ENCODE measurements at places on chromosomes 2 and 18.

DNA sequence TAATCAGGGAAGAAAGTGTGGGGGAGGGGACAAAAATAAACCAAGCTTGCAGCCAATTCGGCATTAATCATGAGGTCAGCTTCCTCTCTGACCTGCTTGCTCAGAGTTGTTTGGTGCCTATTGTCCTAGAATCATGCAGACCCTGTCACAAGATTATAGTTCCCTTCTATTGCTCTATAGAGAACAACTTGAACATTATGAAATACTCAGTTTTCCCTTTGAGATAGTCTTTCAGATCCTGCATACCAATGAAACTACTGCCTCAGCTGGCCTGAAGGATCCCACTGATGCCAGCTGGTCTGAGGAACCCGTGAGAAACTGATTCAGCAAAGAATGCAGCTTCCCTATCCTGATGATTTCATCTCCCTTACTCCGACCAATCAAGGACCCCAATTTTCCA is 955 bp upstream of the BBS5 start:
- no peak overlapping the region for H3K4me3 ChIP-seq
- H3K36me3 ChIP-seq: no peaks in the 10 kb centered on the region
- no peak overlapping the region for H3K27ac ChIP-seq

GRCh38 chr2:30686000-30686399 is 121.2 kb downstream of the CAPN13 start:
- no peak for DNase-seq
- H3K4me3 ChIP-seq: no peak overlapping the region
- no peaks in the 10 kb centered on the region for H3K27me3 ChIP-seq
- H3K36me3 ChIP-seq: no peaks in the 10 kb centered on the region
- H3K4me1 ChIP-seq: peaks cover 12% of the 10 kb centered on the region

- no peaks in the 10 kb centered on the region for H3K36me3 ChIP-seq
- no peak overlapping the region for H3K4me3 ChIP-seq
- H3K27me3 ChIP-seq: no peaks in the 10 kb centered on the region
These were observed 36.6 kb upstream of the PPP1R1C start for GRCh38 chr2:181949047-181949446.

DNA sequence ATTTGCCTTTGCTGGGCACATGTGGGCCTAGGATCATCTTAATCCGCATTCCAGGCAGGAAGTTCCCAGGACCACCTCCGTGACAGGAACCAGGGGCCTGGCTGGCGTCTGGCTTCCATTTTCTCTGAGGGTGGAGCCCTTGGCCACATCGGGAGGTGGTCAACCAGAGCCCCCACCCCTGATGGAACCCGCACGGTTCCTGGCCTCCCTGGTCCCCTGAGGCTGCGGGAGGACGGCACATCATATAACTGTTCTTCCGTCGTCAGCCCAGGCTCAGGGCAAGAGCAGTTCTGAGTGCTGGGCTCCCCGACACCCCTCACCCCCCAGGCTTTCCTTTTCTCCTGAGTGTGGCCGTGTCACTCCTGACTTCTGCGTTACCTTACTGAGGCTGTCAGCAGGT is 13.5 kb downstream of the ESPNL start:
- no peaks in the 10 kb centered on the region for H3K36me3 ChIP-seq

- H3K36me3 ChIP-seq: no peaks in the 10 kb centered on the region
- H3K27ac ChIP-seq: no peak overlapping the region
- no peaks in the 10 kb centered on the region for H3K4me1 ChIP-seq
- H3K4me3 ChIP-seq: no peak overlapping the region
These were observed 79.5 kb downstream of the CCDC138 start for GRCh38 chr2:108866041-108866440.

GRCh38 chr2:147789720-147790119 is 55.1 kb upstream of the ACVR2A start:
- H3K36me3 ChIP-seq: no peaks in the 10 kb centered on the region
- no peaks in the 10 kb centered on the region for H3K27me3 ChIP-seq
- no peak overlapping the region for H3K27ac ChIP-seq
- H3K4me1 ChIP-seq: no peaks in the 10 kb centered on the region
- no peak overlapping the region for H3K4me3 ChIP-seq
- no peak for DNase-seq

DNA sequence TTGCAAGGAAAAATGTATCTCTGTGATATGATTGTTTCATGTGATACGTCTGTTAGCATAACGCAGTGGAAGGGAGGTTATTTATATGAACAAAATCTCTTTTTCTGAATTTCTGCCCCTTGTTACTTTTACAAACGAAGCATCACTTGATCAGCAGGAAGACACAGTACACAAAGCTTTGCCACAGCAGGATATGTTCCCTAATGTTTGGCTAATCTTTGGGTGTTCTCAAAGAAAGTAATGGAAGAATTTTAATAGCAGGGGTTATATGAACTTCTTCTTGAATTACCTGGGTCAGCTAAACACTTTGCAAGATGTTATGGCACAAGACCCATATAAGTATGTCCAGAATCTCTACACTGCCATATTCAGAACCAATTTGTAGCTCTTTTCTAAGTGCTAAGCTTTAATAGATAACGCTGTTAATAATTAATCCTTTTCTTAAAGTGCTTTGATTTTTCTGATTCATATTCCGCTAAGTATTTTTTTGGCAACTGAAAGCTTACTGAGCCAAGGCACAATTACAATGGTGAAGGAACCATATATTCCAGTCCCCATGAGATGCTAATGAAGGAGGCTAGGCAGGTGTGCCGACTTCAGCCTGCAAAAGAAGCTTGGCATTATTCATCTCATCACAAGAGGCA is 33.2 kb upstream of the TRIB2 start:
- no peak for DNase-seq
- no peaks in the 10 kb centered on the region for H3K27me3 ChIP-seq
- H3K27ac ChIP-seq: no peak overlapping the region
- H3K36me3 ChIP-seq: no peaks in the 10 kb centered on the region
- H3K4me3 ChIP-seq: no peak overlapping the region

GRCh38 chr2:111994042-111994441 is 61.0 kb upstream of the TMEM87B start:
- H3K27ac ChIP-seq: no peak overlapping the region
- H3K36me3 ChIP-seq: no peaks in the 10 kb centered on the region
- DNase-seq: no peak
- H3K4me1 ChIP-seq: no peaks in the 10 kb centered on the region
- no peak overlapping the region for H3K4me3 ChIP-seq

DNA sequence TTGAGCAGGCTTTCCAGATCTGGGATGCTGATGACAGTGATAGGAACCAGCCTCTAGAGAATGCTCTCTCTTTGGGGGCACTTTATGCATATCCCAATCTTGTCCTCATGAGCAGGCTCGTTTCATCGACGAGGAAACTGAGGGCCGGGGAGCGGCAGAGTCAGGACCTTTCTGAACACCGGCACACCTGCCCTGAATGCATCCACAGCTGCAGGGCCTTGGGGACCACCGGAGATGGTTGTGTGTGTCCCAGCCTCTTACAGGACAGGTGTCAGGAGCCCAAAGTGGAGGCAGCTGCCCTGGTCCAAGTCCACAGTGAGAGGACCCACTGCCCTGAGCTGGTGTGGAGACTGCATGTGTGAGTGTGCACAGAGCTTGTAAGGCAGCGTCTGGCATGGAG is 47.6 kb upstream of the FAHD2A start:
- no peaks in the 10 kb centered on the region for H3K36me3 ChIP-seq
- no peaks in the 10 kb centered on the region for H3K27me3 ChIP-seq
- H3K27ac ChIP-seq: no peak overlapping the region
- no peak for DNase-seq

GRCh38 chr2:239201884-239202283 is 198.9 kb downstream of the HDAC4 start:
- H3K4me1 ChIP-seq: peaks cover 9% of the 10 kb centered on the region
- H3K4me3 ChIP-seq: no peak overlapping the region
- no peaks in the 10 kb centered on the region for H3K36me3 ChIP-seq
- H3K27ac ChIP-seq: no peak overlapping the region
- H3K27me3 ChIP-seq: no peaks in the 10 kb centered on the region
- DNase-seq: peak; percentile 28

DNA sequence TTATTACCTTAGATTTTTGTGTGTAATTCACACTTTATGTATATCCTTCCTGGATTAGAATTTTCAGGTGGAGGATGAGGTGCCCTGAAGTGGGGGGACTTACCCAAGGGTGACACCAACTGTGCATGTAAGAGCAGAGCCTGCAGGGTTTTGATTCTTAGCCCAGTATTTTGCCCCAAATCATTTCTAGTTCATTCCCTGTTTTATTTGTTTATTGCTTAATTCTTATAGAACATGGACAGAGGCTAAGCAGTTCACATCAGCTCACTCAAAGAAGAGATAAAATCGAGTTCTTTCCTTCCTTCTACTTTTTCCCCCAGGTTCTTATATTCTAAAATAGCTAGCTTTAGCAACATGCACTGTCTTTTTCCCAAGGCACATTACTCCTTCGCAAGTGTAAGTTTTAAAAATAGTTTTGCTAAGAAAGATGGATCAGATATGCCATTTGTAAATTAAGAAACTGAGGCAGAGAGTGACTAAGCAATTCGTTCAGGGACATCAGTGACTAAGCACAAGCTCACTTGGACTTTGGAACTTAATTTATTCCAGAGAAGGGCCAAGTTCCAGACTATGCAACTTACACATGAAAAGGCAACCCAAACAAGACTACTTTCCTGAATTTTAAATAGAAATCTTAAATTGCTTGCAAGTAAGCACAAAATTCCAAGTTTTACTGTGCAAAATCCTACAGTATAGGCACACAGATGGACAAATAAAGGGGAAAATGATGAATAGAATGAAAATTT is 427.9 kb upstream of the POU3F3 start:
- no peak overlapping the region for H3K4me3 ChIP-seq
- no peaks in the 10 kb centered on the region for H3K36me3 ChIP-seq
- no peaks in the 10 kb centered on the region for H3K27me3 ChIP-seq

- DNase-seq: no peak
- H3K4me3 ChIP-seq: no peak overlapping the region
- no peaks in the 10 kb centered on the region for H3K36me3 ChIP-seq
These were observed 82.9 kb downstream of the ADCYAP1 start for GRCh38 chr18:987325-988186.

DNA sequence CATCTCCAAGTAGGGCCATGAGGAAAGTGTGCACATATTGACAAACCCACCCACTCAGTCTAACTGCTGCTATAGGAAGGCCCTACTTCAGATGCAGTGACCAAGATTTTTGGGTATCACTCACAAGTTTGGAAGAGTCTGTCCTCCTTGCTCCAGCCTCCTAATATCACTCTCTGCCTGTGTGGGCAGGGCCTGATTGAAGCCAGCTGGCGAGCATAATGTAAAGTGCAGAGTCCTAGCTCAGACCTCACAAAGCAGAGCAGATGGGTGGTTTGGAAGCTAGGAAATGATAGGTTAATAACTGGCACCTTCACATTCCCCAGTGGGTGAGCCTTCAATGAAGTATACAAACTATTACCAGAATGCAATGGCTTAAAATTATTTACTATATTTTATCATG is 11.2 kb upstream of the SULT1C3 start:
- H3K36me3 ChIP-seq: no peaks in the 10 kb centered on the region

DNA sequence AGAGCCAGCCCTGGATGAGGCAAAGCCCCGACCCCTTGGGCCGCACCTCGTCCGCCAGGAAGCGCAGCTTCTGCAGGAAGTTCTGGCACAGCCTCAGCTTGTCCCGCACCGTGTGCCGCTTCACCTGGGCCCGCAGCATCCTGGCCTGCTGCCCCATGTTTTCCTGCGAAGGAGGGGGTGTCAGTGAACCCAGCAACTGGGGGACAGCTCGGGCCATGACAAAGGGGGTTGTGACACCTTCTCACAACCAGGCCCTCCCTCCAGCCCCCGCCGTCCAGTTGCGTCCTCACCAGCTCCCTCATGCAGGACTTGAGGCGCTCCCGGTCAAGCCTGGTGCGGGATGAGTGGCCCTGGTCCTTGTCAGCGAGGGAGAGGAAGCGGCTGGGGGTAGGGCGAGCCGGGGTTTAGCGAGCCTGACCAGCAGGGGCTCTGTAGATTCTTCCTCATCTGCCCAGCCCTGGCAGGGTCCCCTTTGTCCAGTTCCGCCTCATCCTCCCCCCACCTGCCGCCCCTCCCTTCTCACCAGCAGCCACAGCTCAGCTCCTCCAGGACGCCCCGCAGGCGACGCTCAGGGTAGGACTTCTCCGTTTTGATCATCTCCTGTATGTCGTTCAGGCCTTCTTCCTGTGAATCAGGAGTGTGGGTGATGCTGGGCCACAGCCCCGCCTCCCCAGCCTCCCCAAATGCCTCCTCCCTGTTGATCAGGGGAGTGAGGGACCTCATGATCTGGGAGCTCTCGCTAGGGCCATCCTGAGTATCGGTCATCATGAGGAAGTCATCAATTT is 606 bp downstream of the OTOF start:
- no peak for DNase-seq
- no peaks in the 10 kb centered on the region for H3K36me3 ChIP-seq
- H3K27me3 ChIP-seq: no peaks in the 10 kb centered on the region
- no peak overlapping the region for H3K4me3 ChIP-seq

- H3K4me3 ChIP-seq: no peak overlapping the region
- no peak for DNase-seq
- H3K4me1 ChIP-seq: no peaks in the 10 kb centered on the region
These were observed 113.0 kb upstream of the NEDD4L start for GRCh38 chr18:57931038-57931437.

- DNase-seq: no peak
- no peak overlapping the region for H3K27ac ChIP-seq
- H3K36me3 ChIP-seq: no peaks in the 10 kb centered on the region
- no peaks in the 10 kb centered on the region for H3K27me3 ChIP-seq
- H3K4me3 ChIP-seq: no peak overlapping the region
These were observed 35.1 kb upstream of the YWHAQ start for GRCh38 chr2:9665898-9666297.

DNA sequence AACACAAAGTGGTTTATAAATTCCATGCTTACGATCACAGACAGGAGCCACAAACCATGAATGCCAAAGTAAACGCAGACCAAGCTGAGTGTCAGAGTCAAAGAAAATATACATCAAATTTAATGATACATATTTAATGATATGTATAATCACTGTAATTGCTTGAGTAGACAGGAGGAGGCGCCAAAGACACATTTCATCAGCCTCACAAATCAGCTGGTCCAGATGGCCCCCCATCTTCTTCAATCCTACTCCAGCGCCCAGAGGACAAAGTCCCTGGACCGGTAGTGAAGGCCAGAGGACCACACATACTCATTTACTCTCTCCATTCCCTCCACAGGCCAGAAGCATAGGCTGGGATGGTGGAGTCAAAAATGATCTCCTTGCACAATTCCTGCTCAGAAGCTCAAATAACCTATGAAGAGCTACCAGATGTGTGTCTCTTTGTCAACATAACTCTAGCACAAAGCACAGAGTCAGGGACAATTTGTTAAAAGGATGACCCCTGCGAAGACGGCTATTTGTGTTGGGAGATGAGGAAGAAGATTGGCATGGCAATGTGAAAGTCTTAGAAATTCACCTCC is 149.3 kb upstream of the PGAP1 start:
- H3K4me3 ChIP-seq: no peak overlapping the region
- no peak for DNase-seq
- H3K36me3 ChIP-seq: no peaks in the 10 kb centered on the region

- no peaks in the 10 kb centered on the region for H3K27me3 ChIP-seq
- H3K36me3 ChIP-seq: no peaks in the 10 kb centered on the region
- H3K4me1 ChIP-seq: no peaks in the 10 kb centered on the region
- H3K27ac ChIP-seq: no peak overlapping the region
- no peak overlapping the region for H3K4me3 ChIP-seq
These were observed 35.7 kb downstream of the STK39 start for GRCh38 chr2:168211664-168212163.

Data from ovary (tissue), 10 donors.